CD4-positive, alpha-beta T cell (primary cell): ENCODE measurements at places on chromosomes 1 and 21.

GRCh38 chr21:34282223-34282622 is 81.6 kb upstream of the KCNE2 start:
- no peak for DNase-seq

DNA sequence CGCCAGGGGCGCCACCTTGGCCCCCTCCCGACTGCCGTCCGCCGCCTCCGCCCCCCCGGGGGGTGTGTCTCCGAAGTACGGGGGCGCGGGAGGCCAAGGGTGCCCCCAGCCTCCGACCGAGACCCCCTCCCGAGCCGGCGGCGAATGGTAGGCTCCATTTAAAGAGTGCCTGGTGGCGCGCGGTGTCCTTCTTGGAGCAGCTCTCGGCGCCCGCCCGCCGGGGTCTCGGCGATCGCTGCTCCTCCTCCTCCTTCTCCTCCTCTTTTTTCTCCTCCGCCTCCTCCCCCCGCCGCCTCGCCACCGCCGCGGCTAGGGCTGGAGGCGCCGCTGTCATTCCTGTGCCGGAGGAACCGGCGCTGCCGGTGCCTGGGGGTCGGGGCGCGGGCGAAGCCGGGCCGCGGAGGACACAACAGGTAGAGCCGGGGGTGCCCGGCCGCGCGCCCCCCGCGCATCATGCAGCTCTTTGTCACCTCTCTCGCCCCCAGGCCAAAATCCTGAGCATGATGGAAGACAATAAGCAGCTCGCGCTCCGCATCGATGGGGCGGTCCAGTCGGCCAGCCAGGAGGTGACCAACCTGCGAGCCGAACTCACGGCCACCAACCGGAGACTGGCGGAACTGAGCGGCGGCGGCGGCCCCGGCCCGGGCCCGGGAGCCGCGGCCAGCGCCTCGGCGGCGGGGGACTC is at the start of gene KAZN:
Gene KAZN (plus strand): TSS at position 188 of the 685 bp plus-strand sequence.
- no peak for DNase-seq

DNA sequence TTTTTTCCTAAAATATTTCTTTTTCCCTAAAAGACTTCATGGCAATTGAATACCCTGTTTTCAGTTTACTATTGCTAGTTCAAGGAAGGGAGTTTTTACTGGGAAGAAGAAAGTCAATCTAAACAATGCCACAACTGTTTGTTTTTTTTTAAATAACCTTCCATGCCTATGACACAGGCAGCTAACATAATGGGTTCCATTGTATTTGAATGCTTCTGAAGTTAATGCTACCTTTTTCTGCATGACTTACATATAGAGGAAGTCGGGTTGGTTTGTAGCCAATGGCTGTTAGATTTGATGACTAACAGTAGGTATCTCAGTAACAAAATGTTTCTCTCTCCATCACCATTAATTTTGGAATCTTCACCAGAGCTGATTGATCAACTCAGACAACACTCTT is 134.0 kb downstream of the KIF26B start:
- no peak for DNase-seq

DNA sequence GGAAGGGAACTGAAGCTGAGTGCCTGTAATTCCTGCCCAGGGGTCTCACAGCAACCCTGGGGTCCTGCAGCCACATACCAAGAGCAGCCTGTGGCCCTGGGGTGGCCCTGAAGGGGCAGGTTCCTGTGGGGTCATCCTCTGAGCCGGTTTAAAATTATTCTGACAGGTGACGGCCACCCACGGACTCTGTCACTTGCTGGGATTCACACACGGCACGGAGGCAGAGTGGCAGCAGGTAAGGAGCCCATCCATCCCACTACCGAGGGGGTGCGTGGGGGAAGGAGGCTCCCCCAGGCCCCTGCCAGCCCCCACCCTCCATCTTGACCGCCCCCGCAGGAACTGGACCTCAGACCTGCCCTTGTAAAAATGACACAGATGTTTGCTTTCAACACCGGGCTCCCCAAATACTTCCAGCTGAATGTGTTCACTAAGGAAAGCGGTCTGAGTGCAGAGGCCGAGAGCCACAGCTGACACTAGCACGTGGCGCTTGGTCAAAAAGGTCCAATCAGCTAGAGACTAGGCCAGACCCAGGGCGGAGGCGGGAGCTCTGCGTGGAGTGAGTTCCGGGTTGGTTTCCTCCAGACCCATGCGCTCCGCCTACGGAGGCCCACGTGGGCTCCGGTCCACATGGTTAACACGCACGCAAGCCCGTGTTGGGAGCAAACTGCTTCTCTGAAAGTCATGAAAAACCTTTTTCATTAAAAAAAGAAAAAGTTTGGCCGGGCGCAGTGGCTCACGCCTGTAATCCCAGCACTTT is 10.0 kb downstream of the YBEY start:
- DNase-seq, result peak; percentile 75

GRCh38 chr1:224051086-224051406 is 62.9 kb upstream of the FBXO28 start:
- no peak for DNase-seq

- DNase-seq, result no peak
These were observed 12.2 kb upstream of the TRNAU1AP start for GRCh38 chr1:28540651-28541050.

GRCh38 chr1:93964777-93965200 is 55.6 kb upstream of the GCLM start:
- DNase-seq, result no peak

DNA sequence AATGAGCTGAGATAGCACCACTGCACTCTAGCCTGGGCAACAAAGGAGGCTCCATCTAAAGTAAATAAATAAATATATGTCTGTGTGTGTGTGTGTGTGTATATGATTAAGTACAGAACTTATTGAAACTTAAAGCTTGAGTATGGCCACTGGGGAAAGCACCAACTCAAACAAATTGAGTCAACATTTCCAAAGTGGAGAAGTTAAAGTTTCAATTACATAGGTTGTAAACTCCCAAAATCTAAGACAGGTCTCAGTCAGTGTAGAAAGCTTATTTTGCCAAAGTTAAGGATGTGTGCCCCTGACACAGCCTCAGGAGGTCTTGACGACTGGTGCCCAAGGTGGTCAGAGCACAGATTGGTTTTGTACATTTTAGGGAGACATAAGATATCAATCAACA is 458.9 kb upstream of the RGS18 start:
- DNase-seq, result no peak
